Sciatic nerve (tissue), 2 donors: ENCODE measurements at places on chromosomes 16 and 17. TPM values are rescaled to one million over a fixed set of nuclear protein-coding genes. Genes with fewer than 3 reads are reported as not detected.

DNA sequence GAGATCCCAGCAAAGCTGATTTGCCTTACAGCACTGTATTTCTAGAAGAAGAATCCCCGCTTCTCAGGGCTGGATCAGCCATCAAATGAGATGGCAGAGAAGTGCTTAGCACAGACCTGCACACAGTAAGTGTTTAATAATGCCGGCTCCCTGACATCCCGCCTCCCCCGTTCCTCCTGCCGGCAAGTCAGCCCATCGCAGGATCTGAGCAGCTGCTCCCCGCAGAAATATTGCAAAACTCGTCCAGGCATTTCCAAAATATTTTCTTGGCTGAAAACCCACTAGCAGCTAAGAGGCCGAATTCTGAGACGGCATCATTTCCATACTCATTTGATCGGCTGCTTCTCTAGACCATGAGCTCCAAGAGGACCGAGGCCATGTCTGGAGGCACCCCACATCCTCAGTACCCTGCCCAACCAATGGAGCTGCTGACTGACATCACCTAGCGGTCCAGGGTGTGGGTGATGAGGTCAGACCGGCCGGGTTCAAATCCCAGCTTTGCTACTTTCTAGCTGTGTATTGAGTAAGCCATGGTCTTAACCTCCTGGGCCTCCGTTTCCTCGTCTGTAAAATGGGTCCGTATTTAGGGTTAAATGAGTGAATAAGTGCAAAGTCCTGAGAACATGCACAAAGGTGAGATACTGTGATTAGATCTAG, 251.5 kb downstream of the KATNIP start:
- no peak for DNase-seq

DNA sequence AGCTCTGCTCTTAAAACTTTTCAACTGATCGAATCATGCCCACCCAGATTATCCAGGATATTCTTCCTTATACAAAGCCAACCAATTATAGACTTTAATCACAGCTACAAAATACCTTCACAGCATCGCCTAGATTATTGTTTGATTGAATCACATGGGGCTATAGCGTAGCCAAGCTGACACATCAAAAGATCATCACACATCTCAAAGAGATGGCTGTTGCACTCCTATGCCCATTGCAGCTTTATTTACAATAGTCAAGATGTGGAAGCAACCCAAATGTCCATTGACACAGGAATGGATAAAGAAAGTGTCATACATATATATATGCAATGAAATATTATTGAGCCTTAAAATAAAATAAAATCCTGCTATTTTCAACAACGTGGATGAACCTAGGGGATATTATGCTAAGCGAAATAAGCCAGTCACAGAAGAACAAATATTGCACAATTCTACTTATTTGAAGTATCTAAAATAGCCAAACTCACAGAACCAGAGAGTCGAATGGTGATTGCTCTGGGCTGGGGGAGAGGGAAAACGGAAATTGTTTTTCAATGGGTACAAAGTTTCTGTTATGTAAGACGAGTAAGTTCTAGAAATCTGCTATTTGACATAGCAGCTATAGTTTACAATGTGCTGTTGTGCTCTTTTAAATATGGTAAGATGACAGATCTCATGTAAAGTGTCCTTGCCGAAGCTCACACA, 60.9 kb upstream of the ERCC4 start:
- no peak for DNase-seq

DNA sequence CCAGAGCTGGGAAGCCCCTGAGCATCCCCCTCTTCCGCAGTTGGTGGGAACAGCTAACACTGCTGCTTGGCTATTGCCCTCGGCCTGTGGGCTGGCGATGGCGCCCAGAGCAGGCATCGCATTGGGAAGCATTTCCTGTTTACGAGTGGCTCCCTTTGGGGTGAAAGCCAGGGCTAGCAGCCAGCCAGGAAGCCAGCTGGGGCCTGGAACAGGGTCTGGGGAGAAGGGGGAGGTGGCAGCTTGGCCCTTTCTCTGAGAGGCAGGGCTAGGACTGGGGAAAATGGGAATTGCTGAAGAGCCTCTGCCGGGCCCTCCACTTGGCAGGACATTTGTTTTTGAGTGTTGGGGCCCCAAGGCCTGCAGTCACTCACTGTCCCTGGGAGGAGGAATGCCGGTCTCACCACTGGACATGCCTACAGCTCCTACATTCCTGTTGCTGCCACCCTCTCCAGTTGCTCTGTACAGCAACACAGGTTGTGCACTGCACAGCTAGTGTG, 2.4 kb upstream of the MTSS2 start:
- DNase-seq = no peak

GRCh38 chr17:28700830-28701492, 10.7 kb downstream of the PROCA1 start:
- no peak for DNase-seq

DNA sequence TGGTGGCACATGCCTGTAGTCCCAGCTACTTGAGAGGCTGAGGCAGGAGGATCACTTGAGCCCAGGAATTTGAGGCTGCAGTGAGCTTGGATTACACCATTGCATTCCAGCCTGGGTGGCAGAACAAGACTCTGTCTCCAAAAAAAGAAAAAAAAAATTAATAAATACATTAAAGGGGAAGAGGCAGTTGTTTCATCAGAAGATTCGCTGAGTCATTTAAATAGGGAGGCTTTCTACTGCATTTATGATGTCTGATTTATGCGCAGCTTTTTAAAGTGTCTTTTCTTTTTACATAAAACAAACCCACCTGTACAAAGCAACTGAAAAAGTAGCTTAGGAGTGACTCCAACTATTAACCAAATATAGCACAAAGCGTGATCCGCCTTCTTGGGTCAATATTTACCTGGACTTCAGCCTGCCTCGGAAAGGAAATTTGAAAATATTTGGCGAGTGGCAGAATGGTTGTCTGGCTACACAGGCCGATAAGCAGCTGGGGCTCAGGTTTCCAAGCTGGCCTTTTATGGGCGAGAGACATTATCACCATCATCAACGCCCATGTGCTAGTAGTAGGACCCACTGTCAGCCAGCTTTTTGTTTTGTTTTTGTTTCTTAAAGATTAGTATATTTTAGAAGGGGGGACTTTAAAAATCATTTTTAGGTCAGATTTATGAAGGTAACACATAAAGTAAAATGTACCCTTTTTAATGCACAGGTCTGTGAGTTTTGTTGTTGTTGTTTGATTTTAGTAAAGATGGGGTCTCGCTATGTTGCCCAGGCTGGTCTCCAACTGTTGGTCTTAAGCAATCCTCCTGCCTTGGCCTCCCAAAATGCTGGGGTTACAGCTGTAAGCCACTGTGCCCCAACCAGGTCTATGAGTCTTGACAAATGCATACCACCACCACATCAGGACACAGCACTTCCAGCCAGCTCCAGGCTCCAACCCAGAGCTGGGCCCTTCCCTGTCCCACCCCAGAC, 42.5 kb upstream of the RASD1 start:
- no peak for DNase-seq

- DNase-seq = no peak
Observed at GRCh38 chr17:39687101-39687545, 734 bp downstream of the PGAP3 start.

- DNase-seq = no peak
Observed at GRCh38 chr16:87492291-87492630, 563 bp downstream of the ZCCHC14 start.

The TAC4 gene
- total RNA-seq = not detected

The TSNAXIP1 gene
- total RNA-seq = 1.5 TPM

The NECAB2 gene
- 0.80 TPM for total RNA-seq
